ENCODE measurements at places on chromosomes 16 and 17.

GRCh38 chr17:55332296-55333041 lies 67.7 kb downstream of the HLF start:
- no peak for DNase-seq

DNA sequence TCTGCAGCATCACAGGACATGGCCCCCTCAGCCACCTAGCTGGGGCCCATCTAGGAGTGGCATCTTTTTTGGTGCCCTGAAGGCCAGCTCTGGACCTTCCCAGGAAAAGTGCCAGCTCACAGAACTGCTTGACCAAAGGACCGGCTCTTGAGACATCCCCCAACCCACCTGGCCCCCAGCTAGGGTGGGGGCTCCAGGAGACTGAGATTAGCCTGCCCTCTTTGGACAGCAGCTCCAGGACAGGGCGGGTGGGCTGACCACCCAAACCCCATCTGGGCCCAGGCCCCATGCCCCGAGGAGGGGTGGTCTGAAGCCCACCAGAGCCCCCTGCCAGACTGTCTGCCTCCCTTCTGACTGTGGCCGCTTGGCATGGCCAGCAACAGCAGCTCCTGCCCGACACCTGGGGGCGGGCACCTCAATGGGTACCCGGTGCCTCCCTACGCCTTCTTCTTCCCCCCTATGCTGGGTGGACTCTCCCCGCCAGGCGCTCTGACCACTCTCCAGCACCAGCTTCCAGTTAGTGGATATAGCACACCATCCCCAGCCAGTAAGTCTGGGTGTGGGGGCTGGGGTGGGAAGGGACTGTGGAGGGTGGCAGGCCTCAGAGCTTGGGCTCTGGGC lies 22.0 kb downstream of the RARA start:
- DNase-seq: no peak

DNA sequence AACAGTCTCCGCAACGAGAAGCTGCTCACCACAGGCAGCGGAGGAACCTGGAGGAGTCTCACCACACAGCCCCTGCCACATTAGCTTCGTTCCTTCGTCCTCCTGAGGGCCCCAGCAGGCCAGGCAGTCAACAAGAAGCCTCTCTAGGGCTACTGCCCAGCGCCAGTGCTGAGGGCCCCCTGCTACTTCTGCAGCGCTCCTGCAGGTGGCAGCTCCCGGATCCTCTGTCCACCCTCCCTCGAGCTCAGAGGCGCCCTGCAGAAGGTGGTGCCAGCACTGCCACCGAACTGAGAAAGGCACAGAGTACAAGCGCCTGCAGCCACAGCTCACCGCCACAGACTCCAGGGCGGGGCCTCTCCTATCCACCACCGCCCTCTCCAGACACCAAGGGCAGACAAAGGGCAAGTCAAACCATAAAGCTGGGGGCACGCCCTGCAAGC lies 27.3 kb downstream of the KDM8 start:
- peak; percentile 60 for DNase-seq

DNA sequence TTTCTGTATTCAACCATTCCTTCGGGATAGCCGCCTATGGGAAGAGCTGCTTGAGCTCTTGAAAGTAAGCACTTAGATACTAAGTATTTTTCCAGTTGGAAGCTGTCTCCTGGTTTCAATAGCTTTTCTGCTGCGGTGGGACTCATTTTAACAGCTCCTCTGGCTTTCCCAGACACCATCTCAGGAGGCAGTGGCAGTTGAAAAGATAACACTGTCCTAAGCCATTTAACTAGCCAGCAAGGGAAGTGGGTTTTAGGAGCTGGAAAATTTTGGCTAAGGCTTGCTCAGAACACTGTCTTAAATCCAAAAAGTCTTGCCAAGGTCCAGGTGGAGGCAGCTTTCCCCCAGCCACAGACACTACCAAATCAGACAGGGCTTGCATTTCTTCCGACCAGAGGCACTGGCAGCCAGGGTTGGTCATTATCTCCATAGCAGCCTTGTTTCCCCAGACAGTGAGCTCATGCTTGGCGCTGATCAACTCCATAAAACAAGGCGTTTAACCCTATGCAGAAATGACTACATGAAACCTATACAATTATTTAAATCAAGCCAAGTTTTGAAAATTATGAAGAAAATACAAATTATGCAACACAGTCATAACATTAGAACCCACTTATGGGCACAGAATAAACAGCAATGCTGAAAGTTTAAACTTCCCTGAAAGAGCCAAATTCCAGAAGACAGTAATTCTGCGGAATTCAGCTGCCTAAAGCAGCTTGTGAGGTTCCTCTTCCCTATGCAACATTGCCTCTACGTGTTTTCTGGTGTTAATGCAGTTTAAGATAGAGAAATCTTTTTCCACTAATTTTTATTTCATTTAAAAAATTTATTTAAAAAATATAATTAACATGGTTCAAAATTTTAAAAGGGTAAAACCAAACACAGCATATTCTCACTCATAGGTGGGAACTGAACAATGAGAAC lies 25.0 kb downstream of the GABARAPL2 start:
- no peak for DNase-seq

DNA sequence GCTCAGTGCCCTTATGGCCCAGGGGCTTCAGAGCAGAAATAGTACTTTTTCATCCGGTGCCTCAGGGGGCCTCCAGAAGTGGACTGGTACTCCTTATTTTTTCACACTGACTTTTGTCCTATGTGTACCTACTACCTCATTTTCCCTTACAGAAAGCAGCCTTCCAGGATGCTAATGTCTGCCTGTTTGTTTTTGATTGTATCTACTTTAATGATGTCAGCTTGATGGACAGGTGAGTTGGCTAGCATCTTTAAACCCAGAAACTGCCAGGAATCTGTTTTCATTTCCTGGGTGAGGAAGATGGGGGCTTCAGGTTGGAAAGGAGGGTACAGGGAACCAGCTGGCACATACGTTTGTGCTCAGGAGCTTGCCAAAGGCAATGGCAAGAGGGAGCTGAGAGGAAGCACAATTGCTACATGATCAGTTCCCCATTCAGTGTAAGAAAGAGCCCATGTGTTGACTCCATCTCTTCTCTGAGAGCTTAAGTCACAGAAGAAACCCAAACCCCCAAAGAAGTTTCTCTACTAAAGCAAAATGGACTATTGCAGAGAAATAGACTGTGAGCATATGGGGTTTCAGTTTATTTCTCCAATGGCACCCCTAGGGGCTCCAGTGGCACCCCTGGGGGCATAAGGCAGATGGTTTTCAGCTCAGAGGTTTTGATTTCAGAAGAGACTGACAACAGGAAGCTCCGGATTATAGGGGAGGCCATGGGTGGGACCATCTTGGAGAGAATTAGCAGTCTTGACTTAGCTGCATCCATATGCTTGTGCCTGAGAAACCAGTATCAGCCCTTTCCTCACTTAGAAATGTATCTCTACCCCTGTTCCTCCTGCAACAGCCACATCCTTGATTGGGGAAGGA lies 16.3 kb downstream of the LIG3 start:
- no peak for DNase-seq

- peak; percentile 26 for DNase-seq
These were observed 14.2 kb downstream of the POLR3K start for GRCh38 chr16:38941-39892.

DNA sequence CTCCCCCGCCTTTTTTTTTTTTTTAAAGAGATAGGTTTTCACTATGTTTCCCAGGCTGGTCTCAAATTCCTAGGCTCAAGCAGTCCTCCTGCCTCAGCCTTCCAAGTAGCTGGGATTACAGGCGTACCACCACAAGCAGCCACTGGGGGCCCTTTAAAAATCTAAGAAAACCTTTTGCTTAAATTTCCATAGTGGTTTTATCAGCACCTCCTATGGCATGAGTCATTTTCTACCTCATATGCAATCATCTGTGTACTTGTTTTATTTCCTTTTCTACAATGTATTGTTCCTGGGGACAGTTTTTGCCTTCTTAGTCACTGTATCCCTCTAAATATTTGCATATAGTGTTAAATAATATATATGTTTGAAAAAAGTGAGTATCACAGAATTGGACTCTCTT lies 29.2 kb downstream of the GNA13 start:
- DNase-seq: peak; percentile 35

- no peak for DNase-seq
These were observed 42.5 kb downstream of the PLCG2 start for GRCh38 chr16:81821436-81822128.

DNA sequence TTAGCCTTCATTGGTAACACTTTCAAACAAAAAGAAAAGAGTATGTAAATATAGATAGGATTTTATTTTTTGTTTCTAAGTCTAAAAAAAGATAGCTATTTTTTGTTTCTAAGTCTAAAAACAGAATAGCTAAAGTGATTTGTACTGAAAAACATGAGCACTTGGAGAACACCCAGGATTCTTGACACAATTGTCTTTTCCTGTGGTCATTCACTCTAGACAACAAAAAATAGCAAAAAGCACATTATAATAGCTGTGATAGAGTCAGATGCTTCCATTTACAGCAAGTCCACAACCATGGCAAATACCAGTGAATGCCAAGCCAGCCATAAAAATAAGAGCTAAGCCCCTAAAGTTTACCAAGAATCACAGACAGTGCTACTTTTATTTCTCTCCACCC lies 36.7 kb downstream of the SKAP1 start:
- no peak for DNase-seq

- DNase-seq: peak; percentile 23
These were observed 805 bp upstream of the C16orf95 start for GRCh38 chr16:87317750-87318644.

GRCh38 chr16:630815-631405 lies at the start of gene WFIKKN1:
WFIKKN1 (plus strand) TSS chr16:630985; CDS start chr16:631254, 269 bp downstream.
- DNase-seq: no peak
